ENCODE measurements at places on chromosomes 3 and 15. TPM values are rescaled to one million over a fixed set of nuclear protein-coding genes. Genes with fewer than 3 reads are reported as not detected.

GOLGA6L7 gene
- not detected for total RNA-seq

DUSP7 gene
- 24.2 TPM for total RNA-seq

BSN gene
- 0.12 TPM for total RNA-seq

FBLN2 gene
- 0.35 TPM for total RNA-seq

DNA sequence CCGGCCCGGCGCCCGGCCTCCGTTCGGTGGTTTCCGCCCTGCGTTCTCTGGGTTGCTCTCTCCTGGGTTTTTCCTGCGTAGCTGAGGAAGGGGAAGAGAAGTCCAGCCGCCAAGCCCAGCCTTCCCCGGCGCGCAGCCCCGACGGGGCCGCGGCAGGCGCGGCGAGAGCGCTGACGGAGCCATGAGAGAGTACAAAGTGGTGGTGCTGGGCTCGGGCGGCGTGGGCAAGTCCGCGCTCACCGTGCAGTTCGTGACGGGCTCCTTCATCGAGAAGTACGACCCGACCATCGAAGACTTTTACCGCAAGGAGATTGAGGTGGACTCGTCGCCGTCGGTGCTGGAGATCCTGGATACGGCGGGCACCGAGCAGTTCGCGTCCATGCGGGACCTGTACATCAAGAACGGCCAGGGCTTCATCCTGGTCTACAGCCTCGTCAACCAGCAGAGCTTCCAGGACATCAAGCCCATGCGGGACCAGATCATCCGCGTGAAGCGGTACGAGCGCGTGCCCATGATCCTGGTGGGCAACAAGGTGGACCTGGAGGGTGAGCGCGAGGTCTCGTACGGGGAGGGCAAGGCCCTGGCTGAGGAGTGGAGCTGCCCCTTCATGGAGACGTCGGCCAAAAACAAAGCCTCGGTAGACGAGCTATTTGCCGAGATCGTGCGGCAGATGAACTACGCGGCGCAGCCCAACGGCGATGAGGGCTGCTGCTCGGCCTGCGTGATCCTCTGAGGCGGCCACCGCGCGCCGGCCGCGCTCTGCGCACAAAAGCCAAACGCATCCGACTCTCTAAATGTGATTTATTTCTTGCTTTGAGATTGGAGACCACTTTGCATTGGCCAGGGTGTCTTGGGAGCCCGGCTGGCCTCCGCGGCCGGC is 727 bp downstream of the RAP2B start:
- no peaks in the 10 kb centered on the region for H3K27me3 ChIP-seq
- peak; percentile 67 for DNase-seq
- peak overlapping the region; percentile 99 for H3K4me3 ChIP-seq
- H3K4me1 ChIP-seq: peaks cover 47% of the 10 kb centered on the region

GRCh38 chr15:63911160-63911559 is 77.4 kb upstream of the HERC1 start:
- no peaks in the 10 kb centered on the region for H3K27me3 ChIP-seq
- peaks cover 10% of the 10 kb centered on the region for H3K4me1 ChIP-seq
- H3K36me3 ChIP-seq: peaks cover 4% of the 10 kb centered on the region
- no peak overlapping the region for H3K4me3 ChIP-seq
- H3K27ac ChIP-seq: no peak overlapping the region

GRCh38 chr15:99059010-99059981 is 45.6 kb upstream of the SYNM start:
- H3K36me3 ChIP-seq: no peaks in the 10 kb centered on the region
- peaks cover 45% of the 10 kb centered on the region for H3K27me3 ChIP-seq
- H3K4me3 ChIP-seq: peak overlapping the region; percentile 39
- H3K4me1 ChIP-seq: peaks cover 5% of the 10 kb centered on the region
- no peak overlapping the region for H3K27ac ChIP-seq

DNA sequence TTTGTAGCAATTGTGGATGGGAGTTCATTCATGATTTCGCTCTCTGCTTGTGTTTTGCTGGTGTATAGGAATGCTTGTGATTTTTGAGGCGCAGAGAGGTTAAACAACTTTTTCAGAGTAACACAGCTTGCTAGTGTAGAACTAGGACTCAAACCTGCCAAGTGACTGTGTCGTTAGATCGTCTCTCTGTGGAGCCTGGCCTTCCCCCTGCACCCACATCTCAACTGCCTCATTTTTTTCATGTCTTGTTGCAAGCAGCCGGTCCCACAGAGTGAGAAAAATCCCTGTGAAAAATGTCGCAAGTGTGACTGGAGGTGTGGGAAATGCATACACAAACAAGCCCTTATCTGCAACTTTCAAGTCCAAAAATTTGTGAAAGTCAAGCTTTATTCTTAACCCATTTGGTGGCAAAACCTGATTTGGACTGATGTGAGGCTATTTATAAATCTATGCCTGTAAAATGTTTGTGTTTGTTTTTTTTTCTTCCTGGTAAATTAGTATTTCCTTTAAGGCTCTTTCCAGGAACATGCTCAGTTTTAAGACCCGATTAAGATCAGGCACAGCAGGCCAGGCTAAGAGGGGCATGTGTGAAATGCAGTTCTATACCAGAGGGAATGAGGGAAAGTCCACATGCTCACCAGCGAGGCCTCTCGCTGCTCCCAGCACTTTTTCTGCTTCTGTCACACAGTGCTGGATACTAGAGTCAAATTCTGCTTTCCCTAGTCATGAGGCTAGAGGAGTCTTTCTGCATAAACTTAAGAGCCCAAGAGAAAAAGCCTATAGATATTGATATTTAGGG is 25.8 kb downstream of the ST6GAL1 start:
- peaks cover 56% of the 10 kb centered on the region for H3K36me3 ChIP-seq
- peak overlapping the region; percentile 7 for H3K27ac ChIP-seq
- H3K27me3 ChIP-seq: no peaks in the 10 kb centered on the region
- peaks cover 61% of the 10 kb centered on the region for H3K4me1 ChIP-seq

GRCh38 chr15:74240002-74240568 is 4.0 kb downstream of the CCDC33 start:
- no peak overlapping the region for H3K27ac ChIP-seq
- no peaks in the 10 kb centered on the region for H3K36me3 ChIP-seq
- no peaks in the 10 kb centered on the region for H3K4me1 ChIP-seq
- no peak overlapping the region for H3K4me3 ChIP-seq

DNA sequence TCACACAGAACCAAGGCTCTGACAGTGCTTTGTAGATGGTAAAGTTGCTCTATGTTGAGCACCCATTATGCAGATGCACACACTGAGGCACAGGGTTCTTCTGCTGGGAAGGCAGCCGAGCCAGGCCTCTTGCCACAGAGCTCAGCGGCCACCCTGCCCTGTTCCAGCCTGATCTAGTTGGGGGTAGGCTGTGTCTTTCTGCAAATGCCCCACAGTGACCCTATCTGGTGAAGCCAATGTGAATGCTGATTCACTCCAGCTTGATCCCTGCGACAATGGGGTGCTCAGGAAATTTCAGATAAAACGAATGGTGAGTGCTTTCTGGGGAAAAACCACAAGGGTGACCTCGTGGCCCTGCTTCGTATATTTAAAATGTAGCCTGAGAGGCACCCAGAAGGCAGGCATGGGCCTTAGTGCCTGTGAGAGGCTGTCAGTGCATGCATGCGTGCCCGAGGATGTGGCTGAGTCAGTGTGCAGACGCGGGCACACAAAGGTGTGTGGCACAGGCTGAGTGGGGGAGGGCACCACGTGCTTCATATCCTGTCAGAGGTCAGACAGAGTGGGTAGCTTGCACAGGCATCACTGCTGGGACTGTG is 85.7 kb downstream of the ATP2B2 start:
- no peaks in the 10 kb centered on the region for H3K36me3 ChIP-seq
- H3K27ac ChIP-seq: no peak overlapping the region
- H3K4me1 ChIP-seq: peaks cover 5% of the 10 kb centered on the region
- peaks cover 16% of the 10 kb centered on the region for H3K27me3 ChIP-seq
- no peak overlapping the region for H3K4me3 ChIP-seq
- DNase-seq: peak; percentile 45

DNA sequence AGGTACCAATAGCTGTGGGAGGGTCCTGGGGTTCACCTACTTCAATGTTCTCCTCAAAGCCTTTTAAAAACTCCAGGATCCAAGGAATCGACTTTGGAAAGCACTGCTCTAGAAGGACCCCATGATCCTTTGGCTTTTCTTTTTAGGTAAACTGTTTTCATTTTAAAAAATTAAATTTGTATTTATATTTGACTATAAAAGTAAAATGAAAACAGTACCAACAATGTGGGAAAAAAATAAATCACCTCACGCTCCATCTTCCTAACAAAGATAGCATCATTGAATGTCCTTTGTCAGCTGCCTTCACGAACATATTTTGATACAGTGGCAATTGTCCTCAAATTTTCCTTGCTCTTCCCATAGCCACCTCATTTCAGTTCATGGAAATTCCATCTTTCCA is 127.5 kb downstream of the PLD1 start:
- no peaks in the 10 kb centered on the region for H3K36me3 ChIP-seq
- no peak overlapping the region for H3K4me3 ChIP-seq
- DNase-seq: no peak

DNA sequence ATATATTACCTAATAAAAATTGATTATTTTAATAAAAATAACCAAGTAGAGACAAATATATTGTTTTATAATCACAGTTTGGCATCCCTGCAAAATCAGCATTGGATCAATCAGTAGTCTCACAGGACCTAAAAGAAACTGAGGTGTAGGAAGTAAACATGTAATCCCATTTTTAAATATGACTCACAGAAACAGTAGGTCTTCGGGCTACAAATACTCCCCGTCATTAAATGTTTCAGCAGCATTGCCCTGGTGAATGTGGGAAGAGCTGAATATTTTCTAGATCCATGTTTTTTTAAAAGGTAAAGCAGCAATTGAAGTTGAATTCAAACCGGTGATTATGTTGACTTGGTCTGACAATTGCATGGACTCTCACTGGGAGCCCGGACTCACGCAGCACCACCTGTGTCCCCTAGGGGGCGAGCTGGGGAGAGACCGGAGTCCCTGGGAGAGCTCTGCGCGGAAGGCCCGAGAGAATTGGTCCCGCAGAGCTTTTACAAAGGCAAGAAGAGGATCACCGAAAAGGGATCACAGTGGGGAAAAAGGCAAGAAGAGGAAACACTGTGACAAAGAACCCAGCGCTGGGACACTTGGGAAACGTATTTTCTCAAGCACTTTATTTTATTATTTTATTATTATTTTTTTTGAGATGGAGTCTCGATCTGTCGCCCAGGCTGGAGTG is 17.2 kb upstream of the USP3 start:
- H3K27me3 ChIP-seq: peaks cover 7% of the 10 kb centered on the region
- peaks cover 51% of the 10 kb centered on the region for H3K4me1 ChIP-seq
- no peaks in the 10 kb centered on the region for H3K36me3 ChIP-seq
- H3K27ac ChIP-seq: peak overlapping the region; percentile 70

DNA sequence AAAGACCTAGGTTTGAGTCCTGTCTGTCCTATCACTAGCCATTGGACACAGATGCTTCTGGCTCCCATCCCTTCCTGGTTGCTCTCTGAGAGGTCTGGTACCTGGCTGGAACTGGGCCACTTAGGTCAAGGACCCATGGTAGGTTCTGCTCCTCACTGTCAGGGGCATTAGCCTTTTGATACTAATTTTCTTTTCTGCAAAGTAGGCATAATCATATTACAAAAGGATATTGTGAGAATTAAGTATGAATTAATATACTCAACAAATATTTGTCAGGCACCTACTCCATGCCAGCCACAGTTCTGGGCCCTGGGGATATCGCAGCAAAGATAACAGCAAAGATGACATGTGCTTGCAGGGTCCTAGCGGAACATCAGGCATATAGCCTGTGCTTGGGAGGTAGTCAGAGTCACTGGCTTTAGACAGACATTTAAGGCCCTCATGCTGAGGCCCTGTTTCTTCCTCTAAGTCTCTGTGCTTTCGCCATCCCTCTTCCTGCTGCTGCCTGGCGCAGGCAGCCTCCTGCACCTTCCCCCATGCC is 25.6 kb upstream of the LCTL start:
- no peak overlapping the region for H3K4me3 ChIP-seq
- DNase-seq: no peak
- H3K27ac ChIP-seq: no peak overlapping the region
- H3K36me3 ChIP-seq: no peaks in the 10 kb centered on the region
- peaks cover 13% of the 10 kb centered on the region for H3K27me3 ChIP-seq
- H3K4me1 ChIP-seq: peaks cover 3% of the 10 kb centered on the region

DNA sequence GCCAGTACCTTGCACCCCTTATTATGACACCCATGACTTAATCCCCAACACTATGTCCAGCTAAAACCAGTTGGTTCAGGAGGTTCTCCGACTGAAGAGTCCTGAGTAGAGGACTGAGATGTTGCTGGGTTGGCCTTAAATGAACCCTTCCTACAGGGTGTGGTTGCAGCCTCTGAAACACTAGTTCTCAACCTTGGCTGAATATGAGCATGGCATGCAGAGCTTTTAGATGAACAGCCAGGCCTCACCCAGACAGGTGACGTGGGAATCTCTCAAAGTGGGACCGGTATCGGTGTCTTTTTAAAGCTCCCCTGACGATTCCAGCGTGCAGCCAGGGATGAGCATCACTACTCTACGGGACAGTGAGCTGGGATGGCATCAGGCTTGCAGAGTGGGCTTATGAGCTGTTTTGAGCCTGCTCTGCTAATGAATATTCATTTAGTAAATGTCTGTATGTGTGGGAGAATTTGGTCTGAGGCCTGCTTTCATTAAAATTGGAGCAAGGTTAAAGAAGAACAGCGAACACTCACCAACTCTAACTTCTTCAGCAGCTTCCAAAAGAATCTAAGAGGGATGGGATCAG is 79.7 kb upstream of the PRICKLE2 start:
- H3K27ac ChIP-seq: no peak overlapping the region
- DNase-seq: no peak
- H3K4me3 ChIP-seq: no peak overlapping the region
- H3K27me3 ChIP-seq: no peaks in the 10 kb centered on the region
- no peaks in the 10 kb centered on the region for H3K4me1 ChIP-seq
- no peaks in the 10 kb centered on the region for H3K36me3 ChIP-seq

GRCh38 chr15:60651101-60651500 is 172.2 kb upstream of the ICE2 start:
- peaks cover 6% of the 10 kb centered on the region for H3K27me3 ChIP-seq
- H3K4me1 ChIP-seq: peaks cover 43% of the 10 kb centered on the region
- H3K4me3 ChIP-seq: no peak overlapping the region
- no peaks in the 10 kb centered on the region for H3K36me3 ChIP-seq

- no peak overlapping the region for H3K27ac ChIP-seq
- no peak overlapping the region for H3K4me3 ChIP-seq
- H3K4me1 ChIP-seq: no peaks in the 10 kb centered on the region
- no peak for DNase-seq
- H3K27me3 ChIP-seq: peaks cover 18% of the 10 kb centered on the region
Measured at GRCh38 chr3:115834068-115834467, 210.8 kb downstream of the GAP43 start.

DNA sequence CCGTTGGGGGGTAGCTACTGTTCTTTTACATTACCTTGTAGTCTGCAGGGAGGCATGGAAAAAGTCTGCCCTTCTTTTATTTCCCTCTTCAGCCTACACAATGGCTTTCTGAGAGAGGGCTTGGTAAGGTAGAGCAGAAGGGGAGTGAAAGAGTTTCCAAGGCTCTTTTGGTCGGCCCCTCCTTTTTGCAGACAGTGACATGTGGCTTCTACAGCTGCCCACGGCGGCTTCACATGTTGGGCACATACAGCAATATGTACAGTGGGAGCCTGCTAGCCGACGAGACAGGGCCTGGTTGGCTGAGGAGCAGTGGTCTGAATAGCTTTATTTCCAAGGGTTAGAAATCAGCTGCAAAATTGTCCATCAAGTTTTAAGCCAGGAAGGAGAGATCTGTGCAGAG is 4.0 kb downstream of the INAFM2 start:
- H3K4me1 ChIP-seq: peaks cover 21% of the 10 kb centered on the region
- peaks cover 2% of the 10 kb centered on the region for H3K36me3 ChIP-seq
- H3K27ac ChIP-seq: no peak overlapping the region
- peaks cover 11% of the 10 kb centered on the region for H3K27me3 ChIP-seq
- no peak overlapping the region for H3K4me3 ChIP-seq
- no peak for DNase-seq

All from activated CD8-positive, alpha-beta memory T cell treated with anti-CD3 and anti-CD28 coated beads, Interleukin-2, amount 10 ng/mL, durations not matched to agents 7 days and 5 days (primary cell).